RKO (cell line): ENCODE measurements at places on chromosomes 3 and 15.
A peak's percentile ranks its signal among the peaks of the same experiment; 100 is the strongest.

- no peak for DNase-seq
Observed at GRCh38 chr15:57251308-57251707, 125.0 kb upstream of the CGNL1 start.

DNA sequence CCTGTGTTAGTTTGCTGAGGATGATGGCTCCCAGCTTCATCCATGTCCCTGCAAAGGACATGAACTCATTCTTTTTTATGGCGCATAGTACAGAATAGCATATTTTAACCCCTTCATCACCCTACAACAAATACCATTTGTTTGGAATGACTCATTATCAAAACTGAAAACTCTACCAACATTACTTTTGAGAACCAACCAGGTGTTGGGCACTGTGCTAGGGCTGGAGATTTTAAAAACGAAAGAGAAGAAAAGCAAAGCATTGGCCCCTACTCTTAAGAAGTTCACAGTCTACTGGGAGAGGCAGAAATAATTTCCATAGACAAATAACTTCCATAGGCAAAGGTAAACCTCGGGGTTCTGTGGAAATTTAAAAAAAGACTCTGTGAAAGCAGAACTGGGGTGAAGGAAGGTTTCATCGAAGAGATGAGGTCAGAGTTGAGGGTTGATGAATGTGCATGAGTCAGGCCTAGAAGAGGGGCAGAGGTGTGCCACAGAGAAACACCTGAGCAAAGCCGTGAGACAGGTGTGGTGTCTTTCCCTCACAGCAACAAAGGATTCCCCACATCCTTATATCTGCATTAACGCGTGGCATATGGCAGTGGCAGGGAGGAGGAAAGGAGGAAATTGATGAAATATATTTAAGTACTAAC lies 51.0 kb downstream of the MCF2L2 start:
- DNase-seq: no peak

DNA sequence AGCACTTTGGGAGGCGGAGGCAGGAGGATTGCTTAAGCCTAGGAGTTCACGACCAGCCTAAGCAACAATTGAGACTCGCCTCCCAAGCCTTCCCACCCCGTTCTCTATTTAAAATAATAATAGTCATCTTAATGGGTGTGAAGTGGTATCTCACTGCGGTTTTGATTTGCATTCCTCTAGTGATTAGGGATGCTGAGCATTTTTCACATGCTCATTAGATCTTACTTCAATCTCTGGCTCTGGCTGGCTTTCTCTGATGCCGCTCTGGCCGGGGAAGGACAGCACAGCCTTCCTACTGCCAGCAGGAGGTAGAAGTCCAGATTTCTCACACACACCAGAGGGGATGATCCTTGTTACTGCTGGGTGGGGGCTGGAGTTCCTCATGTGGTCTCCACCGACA lies 7.4 kb upstream of the EIF4A2 start:
- no peak for DNase-seq

GRCh38 chr3:16033889-16034687 lies 140.4 kb upstream of the GALNT15 start:
- no peak for DNase-seq

- DNase-seq: no peak
Observed at GRCh38 chr3:57224856-57225255, 2.7 kb upstream of the APPL1 start.

- no peak for DNase-seq
Observed at GRCh38 chr3:61733876-61734275, 172.5 kb downstream of the PTPRG start.

- DNase-seq: no peak
Observed at GRCh38 chr3:195835791-195836190, 24.1 kb upstream of the MUC4 start.

- no peak for DNase-seq
Observed at GRCh38 chr3:171810629-171811294, 479 bp upstream of the PLD1 start.

DNA sequence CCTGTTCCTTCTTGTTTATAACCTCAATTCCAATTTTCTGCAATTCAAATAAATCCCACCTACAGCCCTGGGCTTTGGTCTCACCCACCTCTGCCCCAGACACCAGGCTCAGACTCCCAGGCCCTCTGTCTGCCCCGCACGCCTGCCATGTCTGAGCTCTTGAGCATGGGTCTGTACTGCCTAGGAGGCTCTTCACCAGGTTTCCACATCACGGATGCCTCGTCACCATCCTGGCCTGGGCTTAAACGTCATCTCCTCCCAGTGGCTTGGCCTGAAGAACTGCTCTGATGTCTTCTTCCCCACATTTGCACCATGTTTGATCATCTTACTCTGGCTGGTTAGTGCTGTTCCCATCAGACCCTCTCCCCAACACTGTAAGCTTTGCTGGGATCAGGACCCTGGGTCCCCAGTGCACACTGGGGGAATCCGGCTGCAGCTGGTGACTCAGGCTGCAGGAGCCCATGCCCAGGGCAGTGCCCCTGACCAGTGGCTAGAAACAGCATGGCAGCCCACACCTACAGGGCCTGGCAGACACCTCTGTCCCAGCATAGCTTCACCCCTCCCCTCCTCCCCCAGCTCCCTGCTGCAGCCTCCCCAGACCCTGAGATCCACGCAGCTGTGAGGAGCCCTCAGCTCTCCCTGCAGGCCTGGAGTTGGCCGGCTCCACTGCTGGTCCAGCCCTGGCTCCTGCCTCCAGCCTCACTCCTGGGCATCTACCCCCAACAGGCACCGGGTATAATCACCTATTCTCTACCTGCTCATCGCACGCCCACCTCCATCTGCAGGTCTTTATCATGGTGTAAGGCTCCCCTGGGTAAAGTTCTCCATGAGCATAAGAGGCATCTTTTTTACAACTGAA lies 162.8 kb upstream of the NSMCE3 start:
- DNase-seq: no peak

- no peak for DNase-seq
Observed at GRCh38 chr3:5184499-5184898, 3.0 kb upstream of the EDEM1 start.

DNA sequence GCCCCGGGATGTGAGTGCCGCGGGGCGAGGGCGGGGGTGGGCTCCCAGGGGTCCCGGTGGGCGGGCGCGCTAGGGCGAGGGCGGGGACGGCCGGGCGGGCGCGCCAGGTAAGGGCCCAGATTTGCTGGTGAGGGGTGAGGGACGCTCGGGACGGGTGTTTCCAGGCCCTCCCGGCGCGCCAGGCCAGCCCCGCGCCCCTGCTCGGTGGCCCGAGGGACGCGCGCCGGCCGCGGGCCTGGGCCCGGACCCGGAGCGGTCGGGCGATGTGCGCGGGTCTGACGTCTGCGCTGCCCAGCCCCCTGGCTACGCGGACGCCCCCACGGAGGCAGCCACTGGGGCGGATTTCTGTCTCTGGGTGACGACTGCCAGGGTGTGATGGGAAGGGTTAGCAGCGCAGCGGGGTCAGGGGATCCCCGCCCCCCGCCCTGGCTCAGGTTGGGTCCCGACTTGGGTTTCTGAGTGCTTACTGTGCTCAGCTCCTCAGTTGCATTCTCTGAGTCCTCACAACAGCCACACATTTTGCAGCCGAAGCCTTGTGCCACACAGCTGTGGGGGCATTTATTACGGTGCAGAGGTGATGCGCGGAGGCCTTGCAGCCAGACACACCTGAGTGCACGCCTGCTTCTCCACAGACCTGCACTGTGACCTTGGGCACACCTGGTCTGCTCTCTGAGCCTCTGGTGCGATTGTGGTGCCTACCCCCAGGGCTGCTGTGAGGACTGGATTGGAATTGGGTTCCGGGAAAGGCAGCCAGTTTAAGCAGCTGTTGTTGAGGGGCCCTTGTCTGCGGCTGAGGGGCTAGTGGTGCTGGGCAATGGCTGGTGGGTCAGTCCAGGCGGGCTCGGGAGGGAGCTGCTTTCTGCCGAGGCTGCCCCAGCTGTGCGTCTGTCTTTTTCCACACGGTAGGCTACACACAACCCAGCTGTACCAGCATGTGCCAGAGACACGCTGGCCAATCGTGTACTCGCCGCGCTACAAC lies 523 bp downstream of the HDAC11 start:
- peak; percentile 8 for DNase-seq

DNA sequence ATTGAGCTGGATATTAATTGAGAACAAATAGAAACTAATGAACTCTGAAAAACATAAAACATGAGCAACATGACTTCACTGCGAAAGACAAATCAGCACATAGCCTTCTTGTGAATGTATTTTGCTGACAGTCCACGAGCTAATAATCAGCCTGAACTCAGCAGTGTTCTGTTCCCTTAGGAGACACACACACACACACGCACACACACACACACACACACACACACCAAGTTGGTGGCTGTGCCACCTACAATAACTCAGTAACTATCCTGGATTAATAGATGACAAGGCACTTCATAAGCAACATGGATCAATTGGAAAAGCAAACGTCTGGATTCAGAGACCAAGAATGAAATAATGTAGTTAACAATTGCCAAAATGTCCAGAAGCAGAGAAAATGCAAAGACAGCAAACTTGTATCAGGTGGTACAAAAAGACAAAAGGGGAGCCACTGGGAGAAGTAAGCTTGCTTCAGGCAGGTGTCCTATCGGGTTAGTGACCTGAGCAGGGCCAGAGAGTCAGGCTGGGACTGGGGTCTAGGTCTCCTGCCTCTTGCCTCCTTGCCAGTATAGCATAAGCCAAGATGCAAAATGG lies 20.5 kb upstream of the UBE2Q2 start:
- no peak for DNase-seq

- DNase-seq: no peak
Observed at GRCh38 chr3:147919496-147919895, 510.3 kb downstream of the ZIC1 start.
